ENCODE measurements at places on chromosomes 1 and 21.

DNA sequence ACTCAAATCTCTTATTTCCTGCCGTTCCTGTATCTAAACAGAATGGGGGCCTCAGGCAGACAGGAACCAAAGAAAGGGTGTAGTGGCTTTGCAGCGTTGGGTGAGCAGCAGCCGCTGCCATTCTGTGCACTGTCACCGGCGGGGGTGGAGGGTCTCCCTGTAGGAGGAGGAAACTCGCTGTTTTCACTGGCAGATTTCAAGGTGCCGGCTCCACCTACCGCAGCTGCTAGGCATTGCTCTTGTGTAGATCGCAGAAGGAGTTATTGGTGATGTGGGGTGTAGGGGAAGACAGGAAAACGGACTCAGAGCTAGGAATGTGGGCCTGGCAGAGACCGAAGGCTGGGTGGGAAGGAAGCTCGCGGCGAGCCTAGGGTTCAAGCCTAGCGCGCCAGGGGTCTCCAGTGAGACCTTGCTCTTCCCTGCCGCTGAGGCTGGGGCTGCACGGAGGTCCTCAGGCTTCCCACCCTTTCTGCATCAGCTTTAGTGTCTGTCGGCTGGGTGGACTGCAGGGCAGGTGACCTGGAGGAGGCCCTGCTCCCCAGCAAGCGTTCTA is 20.8 kb downstream of the ATP5PO start:
- DNase-seq: peak; percentile 90

GRCh38 chr1:23913212-23913880 is at the start of gene CNR2:
TSS of gene CNR2 (minus strand) at chr1:23913362. CDS start at chr1:23875617, 37,745 bp downstream.
- DNase-seq: no peak

DNA sequence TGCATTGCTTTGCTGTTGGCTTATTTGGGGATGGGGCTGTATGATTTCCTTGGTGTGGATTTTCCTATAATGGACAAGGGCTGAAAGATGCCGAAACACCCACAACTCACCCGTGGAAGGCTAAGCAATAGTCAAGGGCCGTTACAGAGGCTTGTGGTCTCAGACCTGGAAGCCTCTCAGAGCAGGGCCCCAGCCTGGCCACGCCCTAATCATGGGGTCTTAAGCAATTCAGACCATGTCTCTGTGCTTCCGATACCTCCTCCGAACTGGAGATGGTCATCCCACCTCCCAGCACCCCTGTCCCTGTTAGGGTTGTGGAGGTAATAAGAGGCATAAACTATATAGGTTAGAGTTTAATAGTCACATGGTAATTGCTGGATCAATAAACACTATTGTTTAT is 3.4 kb downstream of the ABCG1 start:
- no peak for DNase-seq

GRCh38 chr1:101027194-101027772 is 1.7 kb upstream of the DPH5 start:
- no peak for DNase-seq

DNA sequence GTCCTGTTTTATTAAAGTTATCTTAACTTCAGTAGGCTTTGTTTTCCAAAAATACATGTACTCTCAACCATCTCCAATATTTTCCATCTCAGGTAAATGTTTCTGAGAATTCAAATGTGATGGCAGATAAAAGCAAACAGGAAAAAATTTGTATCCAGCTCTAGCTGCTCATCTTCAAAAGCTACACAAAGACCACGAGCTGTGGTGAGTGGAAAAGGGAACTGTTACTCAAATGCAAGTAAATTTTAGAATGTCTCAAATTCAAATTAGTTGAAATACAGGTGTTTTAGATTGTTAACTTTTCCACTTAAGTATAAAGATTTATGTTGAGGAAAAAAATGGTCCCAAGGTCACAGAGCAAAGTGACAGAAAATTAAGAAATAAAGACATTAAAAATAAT is 216.0 kb downstream of the SLC45A1 start:
- DNase-seq: no peak

GRCh38 chr21:38570596-38570995 is 72.3 kb upstream of the ERG start:
- DNase-seq: no peak

GRCh38 chr1:205144751-205145150 is 23.0 kb upstream of the RBBP5 start:
- no peak for DNase-seq

- no peak for DNase-seq
Observed at GRCh38 chr1:103056423-103056822, 51.9 kb downstream of the COL11A1 start.

GRCh38 chr1:160346958-160347357 is 3.8 kb downstream of the NCSTN start:
- DNase-seq: no peak

GRCh38 chr21:32096411-32096810 is 182.4 kb downstream of the MIS18A start:
- DNase-seq: peak; percentile 79

- DNase-seq: no peak
Observed at GRCh38 chr1:194709439-194709838, 1523.0 kb upstream of the B3GALT2 start.

GRCh38 chr1:59100708-59101374 is 196.1 kb upstream of the FGGY start:
- no peak for DNase-seq

GRCh38 chr1:11806307-11806936 is 431 bp downstream of the CLCN6 start:
- peak; percentile 15 for DNase-seq

- no peak for DNase-seq
Observed at GRCh38 chr21:18443701-18444100, 40.1 kb upstream of the TMPRSS15 start.

GRCh38 chr1:91036894-91037829 is 15.3 kb upstream of the ZNF644 start:
- no peak for DNase-seq

- no peak for DNase-seq
Observed at GRCh38 chr1:32830092-32830852, 12.8 kb downstream of the S100PBP start.

GRCh38 chr1:38045401-38046332 is 926 bp downstream of the POU3F1 start:
- no peak for DNase-seq

- no peak for DNase-seq
Observed at GRCh38 chr1:93652323-93652949, 29.2 kb downstream of the BCAR3 start.
